Smooth muscle cell of trachea (primary cell): ENCODE measurements at places on chromosomes 2 and 18. TPM values are rescaled to one million over a fixed set of nuclear protein-coding genes. Genes with fewer than 3 reads are reported as not detected.

Gene EFEMP1
- total RNA-seq = 421 and 627 TPM in 2 replicates

Gene PXDN
- 144 and 189 TPM in 2 replicates for total RNA-seq

Gene PFN4
- total RNA-seq = 0.44 and 0.83 TPM in 2 replicates

Gene NEUROD1
- total RNA-seq = not detected in 2 replicates

Gene ICOS
- total RNA-seq = not detected in 2 replicates

Gene CD8B2
- not detected in 2 replicates for total RNA-seq

Gene IL36RN
- total RNA-seq = not detected in 2 replicates

Gene SLC35F5
- total RNA-seq = 144 and 206 TPM in 2 replicates

Gene RBM43
- 8.4 and 12.2 TPM in 2 replicates for total RNA-seq

Gene SNX17
- total RNA-seq = 164 and 222 TPM in 2 replicates

Gene RSAD2
- total RNA-seq = 0.44 and 0.50 TPM in 2 replicates

Gene REG3A
- total RNA-seq = not detected in 2 replicates

Gene EN1
- not detected in 2 replicates for total RNA-seq

Gene PRKAG3
- total RNA-seq = 0.15 and 0.50 TPM in 2 replicates

Gene NTSR2
- not detected in 2 replicates for total RNA-seq

Gene BCL11A
- under 0.01 and 0.15 TPM in 2 replicates for total RNA-seq

Gene PIGN
- total RNA-seq = 41.8 and 58.9 TPM in 2 replicates

Gene DSC3
- 0.15 and 0.33 TPM in 2 replicates for total RNA-seq

Gene CENPA
- 0.99 and 21.4 TPM in 2 replicates for total RNA-seq

Gene C2orf81
- 1.5 and 2.0 TPM in 2 replicates for total RNA-seq

Gene RMC1
- 21.1 and 30.1 TPM in 2 replicates for total RNA-seq

Gene IRS1
- 33.5 and 47.5 TPM in 2 replicates for total RNA-seq

Gene MYO3B
- 0.15 and 0.17 TPM in 2 replicates for total RNA-seq

Gene MAPRE3
- 5.8 and 8.1 TPM in 2 replicates for total RNA-seq

Gene CFC1
- not detected in 2 replicates for total RNA-seq

Gene ADCYAP1
- not detected in 2 replicates for total RNA-seq

Gene RAB10
- total RNA-seq = 164 and 190 TPM in 2 replicates

Gene LOXHD1
- not detected in 2 replicates for total RNA-seq

Gene NT5DC4
- total RNA-seq = not detected in 2 replicates

Gene SERPINB10
- total RNA-seq = not detected in 2 replicates

Gene CHRND
- total RNA-seq = not detected in 2 replicates

Gene ITSN2
- 33.7 and 36.2 TPM in 2 replicates for total RNA-seq

Gene FOXD4L1
- total RNA-seq = 0.15 and 0.17 TPM in 2 replicates

Gene DSC2
- total RNA-seq = under 0.01 TPM in 1 of 2 replicates, not detected in the other

Gene NFU1
- total RNA-seq = 30.8 and 66.6 TPM in 2 replicates

Gene SP110
- total RNA-seq = 9.8 and 13.4 TPM in 2 replicates

Gene FOXI3
- not detected in 2 replicates for total RNA-seq

Gene AQP12B
- 0.17 TPM in 1 of 2 replicates, not detected in the other for total RNA-seq

Gene NMUR1
- total RNA-seq = under 0.01 and 0.17 TPM in 2 replicates

Gene LAMA1
- 3.6 and 13.7 TPM in 2 replicates for total RNA-seq

Gene MEIS1
- total RNA-seq = 106 and 127 TPM in 2 replicates

Gene ALKAL2
- total RNA-seq = not detected in 2 replicates

Gene ALK
- under 0.01 and 0.17 TPM in 2 replicates for total RNA-seq

Gene LINC00305
- not detected in 2 replicates for total RNA-seq

Gene MRO
- total RNA-seq = under 0.01 TPM in 1 of 2 replicates, not detected in the other

Gene PLEKHH2
- 2.5 and 5.7 TPM in 2 replicates for total RNA-seq

Gene KCTD1
- 9.0 and 9.6 TPM in 2 replicates for total RNA-seq
